Occipital lobe (tissue), 3 donors: ENCODE measurements at places on chromosomes 16 and 17.

- DNase-seq, result no peak
These were observed 64.2 kb downstream of the ENGASE start for GRCh38 chr17:79138826-79139225.

DNA sequence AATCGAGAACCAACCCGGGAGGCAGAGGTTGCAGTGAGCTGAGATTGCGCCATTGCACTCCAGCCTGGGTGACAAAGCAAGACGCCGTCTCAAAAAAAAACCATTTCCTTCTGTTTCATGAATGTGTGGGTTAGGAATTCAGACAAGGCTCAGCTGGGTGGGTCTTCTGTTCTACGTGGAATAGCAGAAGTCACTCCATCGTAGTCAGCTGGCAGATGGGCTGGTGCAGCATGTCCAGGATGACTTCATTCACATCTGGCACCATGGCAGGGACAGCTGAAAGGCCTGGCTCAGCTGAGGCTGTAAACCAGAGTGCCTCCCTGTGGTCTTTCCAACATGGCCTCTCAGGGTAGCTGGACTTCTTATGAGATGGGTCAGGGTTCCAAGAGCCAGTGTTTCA lies 89.0 kb downstream of the C17orf67 start:
- DNase-seq, result no peak

GRCh38 chr16:48583075-48584065 lies 26.6 kb downstream of the N4BP1 start:
- no peak for DNase-seq

DNA sequence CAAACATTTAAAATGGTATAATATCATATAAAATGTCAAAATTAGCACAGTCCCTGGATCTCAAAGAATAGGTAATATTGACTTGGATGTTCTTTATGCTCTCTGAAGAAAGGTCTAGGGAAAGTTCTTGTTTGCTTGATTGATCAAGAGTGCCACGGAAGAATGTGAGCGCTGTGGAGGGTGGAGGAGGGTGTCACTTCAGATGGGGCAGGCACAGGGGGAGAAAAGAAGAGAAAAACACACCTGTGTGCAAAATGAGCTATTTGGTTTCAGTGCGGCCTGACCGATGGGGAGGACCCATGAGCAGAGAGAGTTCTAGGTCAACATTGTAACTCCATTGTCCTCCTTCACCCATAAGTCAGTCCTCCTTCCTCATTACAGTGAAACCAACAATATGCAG lies 8.8 kb upstream of the VPS4A start:
- DNase-seq, result no peak

GRCh38 chr17:79150035-79150733 lies 75.6 kb downstream of the ENGASE start:
- DNase-seq, result no peak

DNA sequence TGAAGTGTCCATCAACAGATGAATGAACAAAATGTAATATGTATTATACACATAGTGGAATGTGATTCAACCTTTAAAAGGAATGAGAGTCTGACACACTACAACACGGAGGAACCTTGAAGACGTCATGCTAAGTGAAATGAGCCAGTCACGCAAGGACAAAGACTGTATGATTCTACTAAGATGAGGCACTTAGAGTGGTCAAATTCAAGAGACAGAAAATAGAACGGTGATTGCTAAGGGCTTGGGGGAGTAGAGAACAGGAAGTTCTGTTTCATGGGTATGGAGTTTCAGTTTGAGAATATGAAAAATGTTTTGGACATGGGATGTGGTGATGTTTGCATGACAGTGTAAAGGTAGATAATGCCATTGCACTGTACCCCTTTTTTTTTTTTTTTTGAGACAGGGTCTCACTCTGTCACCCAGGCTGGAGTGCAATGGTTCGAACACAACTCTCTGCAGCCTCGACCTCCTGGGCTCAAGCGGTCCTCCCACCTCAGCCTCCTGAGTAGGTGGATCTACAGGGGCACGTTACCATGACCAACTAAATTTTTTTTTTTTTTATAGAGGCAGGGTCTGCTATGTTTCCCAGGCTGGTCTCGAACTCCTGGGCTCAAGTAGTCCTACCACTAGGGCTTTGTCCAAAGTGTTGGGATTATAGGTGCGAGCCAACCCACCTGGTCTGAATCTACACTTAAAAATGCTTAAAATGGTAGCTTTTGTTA lies 2.9 kb upstream of the CCDC102A start:
- no peak for DNase-seq

GRCh38 chr17:31389657-31390381 lies 1.7 kb upstream of the RAB11FIP4 start:
- no peak for DNase-seq

GRCh38 chr16:51163894-51164566 lies 13.0 kb upstream of the SALL1 start:
- no peak for DNase-seq

DNA sequence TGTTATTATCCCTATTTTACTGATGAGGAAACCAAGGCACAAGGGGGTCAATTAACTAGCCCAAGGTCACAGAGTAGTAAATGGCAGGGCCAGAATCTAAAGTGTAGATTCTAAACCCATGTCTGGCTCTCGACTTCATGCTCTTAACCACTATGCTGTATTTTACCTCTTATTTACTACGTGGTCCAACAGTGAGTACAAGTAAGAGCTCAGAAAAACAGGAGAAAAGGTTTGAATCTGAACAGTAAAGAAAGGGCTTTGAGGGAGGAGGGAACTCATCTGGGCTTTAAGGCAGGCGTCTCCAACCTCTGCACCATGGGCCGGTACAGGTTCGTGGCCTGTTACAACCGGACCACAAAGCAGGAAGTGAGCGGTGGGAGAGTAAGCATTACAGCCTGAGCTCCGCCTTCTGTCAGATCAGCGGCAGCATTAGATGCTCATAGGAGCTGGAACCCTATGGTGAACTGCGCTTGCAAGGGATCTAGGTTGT lies 62.9 kb downstream of the SMURF2 start:
- DNase-seq, result no peak

DNA sequence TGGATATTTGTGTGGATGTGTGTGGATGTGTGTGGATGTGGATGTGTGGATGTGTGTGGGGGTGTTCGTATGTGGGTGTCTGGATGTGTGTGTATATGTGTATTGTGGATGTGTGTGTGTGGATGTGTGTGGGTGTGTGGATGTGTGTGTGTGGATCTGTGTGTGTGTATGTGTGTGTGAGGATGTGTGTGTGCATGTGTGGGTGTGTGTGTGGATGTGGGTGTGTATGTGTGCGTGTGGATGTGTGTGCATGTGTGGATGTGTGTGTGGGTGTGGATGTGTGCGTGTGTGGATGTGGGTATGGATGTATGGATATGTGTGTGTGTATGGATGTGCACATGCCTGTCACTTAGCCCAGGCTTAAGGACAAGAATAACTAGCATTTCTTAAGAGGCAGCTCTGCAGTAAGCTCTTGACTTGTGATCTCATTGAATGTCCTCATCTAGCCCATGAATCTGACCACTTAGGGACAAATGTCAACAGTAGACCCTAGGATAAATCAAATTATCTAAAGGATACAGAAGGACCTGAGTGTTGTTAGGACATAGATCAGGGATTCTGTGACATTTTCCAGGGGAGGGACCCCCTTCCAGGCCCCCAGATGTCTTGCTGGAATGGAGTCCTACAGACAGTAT lies 83.5 kb downstream of the BMERB1 start:
- no peak for DNase-seq

GRCh38 chr16:15949210-15950160 lies at the start of gene ABCC1:
ABCC1 (plus strand) TSS chr16:15949616; CDS start chr16:15949752, 136 bp downstream.
- peak; percentile 3 for DNase-seq

GRCh38 chr17:60372790-60373483 lies 19.0 kb downstream of the USP32 start:
- no peak for DNase-seq
